NCI-H1436 (cell line): ENCODE measurements at places on chromosomes 3 and 15.

- DNase-seq, result no peak
Observed at GRCh38 chr15:60935130-60935529, 294.0 kb downstream of the RORA start.

GRCh38 chr3:180631317-180631716 lies 29.4 kb downstream of the TTC14 start:
- no peak for DNase-seq

DNA sequence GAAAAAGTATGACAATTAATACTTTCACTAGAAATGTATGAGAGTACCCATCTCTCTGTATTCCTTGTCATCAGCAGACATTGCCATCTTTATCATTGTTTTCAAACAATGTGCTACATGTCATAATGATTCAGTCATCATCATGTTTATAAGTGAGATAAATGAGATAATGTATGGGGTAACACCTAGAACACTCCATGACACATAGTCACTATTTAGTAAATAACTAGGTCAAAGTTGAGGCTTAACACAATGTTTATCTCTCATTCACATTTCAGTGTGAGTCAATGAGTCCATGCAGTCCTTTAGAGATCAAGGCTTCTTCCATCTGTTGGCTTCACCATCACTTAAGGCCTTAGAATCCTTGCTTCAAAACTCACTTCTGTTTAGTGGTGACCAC lies 70.0 kb downstream of the NLGN1 start:
- no peak for DNase-seq

DNA sequence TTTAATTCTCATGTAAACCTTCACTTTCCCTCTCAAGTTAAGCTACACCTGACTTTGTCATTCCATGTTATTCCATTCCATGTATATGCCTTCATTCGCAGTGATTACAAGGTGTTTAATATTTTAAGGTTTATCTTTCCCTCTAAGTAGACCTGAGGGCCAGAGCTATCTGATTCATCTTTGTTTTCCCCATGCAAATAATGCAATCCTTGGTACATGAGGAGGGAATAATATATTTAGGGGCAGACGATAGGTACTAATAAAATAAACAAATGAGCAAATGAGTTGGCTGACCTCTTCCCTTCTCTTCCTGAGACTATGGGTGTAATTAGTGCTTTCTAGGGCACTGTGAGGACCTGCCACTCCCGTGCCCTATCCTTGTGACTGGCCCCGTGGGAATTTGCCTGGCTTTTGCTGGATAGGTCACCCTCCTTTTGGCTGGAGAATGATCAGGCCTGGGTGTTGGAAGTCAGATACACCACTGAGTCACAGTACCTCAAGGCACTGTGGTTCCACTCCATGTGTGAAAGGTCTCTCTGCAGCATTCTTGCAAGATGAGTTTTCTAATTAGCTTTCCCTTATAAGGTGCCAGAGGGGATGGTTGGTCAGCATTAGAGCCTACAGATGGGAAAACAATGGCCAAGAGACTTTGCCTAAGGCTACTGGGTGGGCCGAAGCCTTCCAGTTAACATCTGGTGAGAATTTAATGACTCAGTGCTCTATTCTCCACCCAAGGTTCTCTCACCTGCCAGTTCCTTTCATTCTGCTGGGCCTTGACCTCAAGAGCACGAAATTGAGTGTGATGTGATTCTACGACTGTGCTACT lies 183.2 kb downstream of the P3H2 start:
- DNase-seq, result no peak

- DNase-seq, result peak; percentile 4
Observed at GRCh38 chr3:88003115-88003755, 55.6 kb downstream of the CGGBP1 start.

DNA sequence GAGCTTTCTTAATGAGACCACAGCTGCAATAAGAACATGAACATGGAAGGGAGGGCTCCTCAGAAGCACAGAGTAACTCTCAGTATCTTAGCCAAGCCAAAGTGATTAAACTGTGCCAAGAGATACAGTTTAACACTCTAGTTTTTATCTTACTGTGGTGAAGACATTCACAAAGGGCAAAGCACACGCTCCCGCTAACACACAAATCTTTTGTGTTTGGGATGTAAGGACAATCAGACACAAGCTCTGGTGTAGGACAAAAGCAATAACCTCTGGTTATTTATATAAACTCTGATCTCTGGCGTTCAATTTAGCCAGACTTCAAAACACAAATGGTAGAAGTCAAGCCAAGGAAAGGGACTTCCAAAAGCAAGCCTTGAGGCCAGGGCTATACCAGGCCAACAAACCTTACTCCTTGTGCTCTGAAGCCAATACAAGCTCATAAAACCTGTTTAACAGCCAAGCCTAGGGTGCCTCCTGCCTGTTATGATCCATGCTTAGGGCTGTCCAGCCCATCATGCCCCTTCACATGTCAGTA lies 27.8 kb downstream of the DPH3 start:
- no peak for DNase-seq

DNA sequence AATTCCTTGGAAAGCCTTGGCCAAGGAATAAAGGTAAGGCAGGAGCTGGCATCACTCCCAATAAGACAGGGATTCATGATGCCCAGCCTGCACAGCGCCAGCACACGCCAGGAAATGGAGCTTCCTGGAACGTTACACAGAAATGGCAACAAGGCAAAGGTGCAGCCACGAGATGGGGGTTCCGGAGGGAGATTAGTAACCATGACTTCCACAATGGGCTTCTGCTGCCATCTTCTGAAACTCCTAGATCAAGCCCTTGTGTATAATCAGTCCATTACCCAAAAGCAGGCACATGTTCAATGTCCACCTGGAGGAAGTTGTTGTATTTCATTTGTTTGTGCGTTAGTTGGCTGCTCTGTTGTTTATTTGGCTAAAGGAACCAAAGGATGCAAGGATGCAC lies 131.2 kb upstream of the TRIM42 start:
- DNase-seq, result no peak

DNA sequence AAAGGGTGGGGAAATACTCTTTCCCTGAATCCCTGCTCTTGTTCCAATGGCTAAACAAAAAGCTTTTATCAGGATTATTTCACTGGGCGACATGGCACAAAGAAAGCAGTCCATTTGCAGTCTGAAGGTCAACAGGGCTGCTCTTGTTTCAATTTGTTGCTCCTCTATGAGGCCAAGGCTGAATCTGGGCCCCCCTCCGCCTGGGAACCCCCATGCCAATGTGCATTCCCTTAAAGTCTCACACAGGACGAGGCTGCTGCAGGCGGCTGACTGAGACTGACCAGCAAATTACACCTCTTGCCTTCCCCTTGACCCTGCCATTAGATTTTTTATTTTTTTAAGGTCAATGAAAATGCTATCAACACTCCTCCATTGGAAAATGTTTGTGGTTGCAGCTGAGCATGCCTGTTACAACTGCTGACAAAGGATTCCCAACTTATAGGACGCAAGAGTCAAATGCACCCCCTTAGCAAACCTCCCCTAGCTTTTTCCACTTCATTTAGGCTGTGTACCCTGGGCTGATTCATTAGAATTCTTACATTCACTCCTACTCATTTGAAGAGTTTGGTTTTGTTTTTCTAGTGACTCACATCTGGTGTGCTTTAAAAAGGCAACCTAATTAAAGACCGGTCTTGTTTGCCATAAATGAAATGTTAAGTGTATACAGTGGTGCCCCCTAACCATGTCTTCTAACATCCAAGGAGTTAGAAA lies 60.8 kb upstream of the ARHGEF3 start:
- no peak for DNase-seq

DNA sequence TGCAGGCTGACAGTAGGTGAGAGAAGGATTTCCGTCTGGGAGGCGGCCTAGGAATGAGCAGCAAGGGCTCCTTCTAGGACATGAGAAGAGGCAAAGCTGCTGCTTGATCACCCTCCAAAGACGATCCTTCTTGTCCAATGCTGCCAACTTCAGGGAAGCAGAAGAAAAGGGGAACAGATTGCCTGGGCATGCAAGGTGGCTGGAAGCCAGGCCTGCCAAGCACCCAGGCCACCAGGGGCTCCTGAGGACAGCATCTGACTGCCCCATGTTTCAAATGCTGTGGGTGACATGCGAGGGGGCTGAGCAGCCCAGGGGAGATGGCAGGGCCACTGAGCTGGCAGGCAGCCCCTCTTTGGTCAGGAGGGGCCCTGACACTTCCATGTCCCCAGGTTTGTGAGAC lies 3.3 kb upstream of the GRIP2 start:
- DNase-seq, result no peak
